ENCODE measurements at places on chromosomes 11 and 22. TPM values are rescaled to one million over a fixed set of nuclear protein-coding genes. Genes with fewer than 3 reads are reported as not detected.

The IL10RA gene
- not detected for total RNA-seq

The C11orf97 gene
- total RNA-seq: not detected

The PDGFD gene
- 49.4 TPM for total RNA-seq

The APOC3 gene
- total RNA-seq: not detected

The CST6 gene
- total RNA-seq: not detected

The MAP4K2 gene
- 10.1 TPM for total RNA-seq

The OR6T1 gene
- total RNA-seq: not detected

All from smooth muscle cell of bladder (primary cell).